ENCODE measurements at places on chromosomes 12 and 14.

DNA sequence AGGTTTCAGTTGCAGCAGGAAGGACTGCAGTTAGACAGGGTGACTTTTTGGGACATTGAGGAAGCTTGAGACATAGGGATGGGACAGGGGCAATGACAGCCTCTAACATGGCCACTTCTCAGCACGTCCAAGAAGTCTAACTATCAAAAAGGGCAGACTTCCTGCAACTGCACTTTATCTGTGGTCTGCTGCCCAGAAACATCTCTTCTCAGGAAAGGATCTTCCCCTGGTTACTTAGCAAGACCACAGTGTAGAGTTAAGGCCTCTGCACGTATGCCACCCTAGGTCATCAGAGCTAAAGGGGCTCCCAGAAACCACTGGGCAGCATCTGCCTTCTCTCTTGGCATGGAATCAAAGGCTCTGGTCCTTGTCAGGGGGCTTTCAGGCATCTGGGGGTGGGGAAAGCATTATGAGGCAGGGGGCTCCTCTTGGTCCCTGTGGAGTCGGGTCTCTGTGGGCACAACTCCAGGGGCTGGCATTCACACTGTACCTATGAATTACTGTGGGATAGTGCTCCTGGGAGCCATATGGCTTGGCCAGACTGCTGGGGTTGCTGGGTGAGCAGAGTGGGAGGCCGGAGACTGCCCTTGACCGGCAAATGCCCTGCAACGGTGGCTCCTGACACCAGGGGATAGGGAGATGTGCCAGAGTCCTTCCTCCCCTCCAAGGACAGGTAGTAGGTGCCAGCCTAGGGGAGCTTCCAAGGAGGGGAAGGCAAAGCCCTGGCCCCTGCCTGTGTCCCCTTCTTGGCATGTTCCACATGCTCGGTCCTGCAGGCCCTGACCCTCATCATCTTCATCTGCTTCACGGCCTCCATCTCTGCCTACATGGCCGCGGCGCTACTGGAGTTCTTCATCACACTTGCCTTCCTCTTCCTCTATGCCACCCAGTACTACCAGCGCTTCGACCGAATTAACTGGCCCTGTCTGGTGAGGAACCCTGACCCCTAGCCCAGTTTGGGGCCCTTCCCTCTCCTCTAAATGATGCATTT lies 1.0 kb downstream of the CMTM5 start:
- DNase-seq, result no peak

- no peak for DNase-seq
These were observed 599.5 kb downstream of the FLRT2 start for GRCh38 chr14:86129426-86129825.

GRCh38 chr12:106108185-106108835 lies 30.4 kb downstream of the NUAK1 start:
- no peak for DNase-seq

DNA sequence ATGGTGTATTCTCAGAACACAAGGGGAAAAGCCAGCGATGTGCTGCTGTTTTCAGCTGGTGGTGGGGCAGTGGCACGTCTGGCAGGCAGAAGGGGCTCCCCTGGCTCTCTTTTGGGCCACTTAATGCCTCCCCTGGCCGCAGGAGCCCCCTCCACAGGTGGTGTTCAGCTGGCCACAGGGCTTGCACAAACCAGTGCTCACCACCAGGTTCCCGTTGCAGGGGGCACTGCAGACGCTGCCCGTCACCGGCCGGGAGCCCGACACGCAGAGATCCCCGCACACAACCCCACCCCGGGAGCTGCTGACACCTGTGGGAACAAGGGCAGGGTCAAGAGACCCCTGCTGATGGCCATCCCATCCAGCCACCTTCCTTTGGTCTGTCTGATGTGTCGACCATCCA lies 6.7 kb downstream of the KRT83 start:
- no peak for DNase-seq

DNA sequence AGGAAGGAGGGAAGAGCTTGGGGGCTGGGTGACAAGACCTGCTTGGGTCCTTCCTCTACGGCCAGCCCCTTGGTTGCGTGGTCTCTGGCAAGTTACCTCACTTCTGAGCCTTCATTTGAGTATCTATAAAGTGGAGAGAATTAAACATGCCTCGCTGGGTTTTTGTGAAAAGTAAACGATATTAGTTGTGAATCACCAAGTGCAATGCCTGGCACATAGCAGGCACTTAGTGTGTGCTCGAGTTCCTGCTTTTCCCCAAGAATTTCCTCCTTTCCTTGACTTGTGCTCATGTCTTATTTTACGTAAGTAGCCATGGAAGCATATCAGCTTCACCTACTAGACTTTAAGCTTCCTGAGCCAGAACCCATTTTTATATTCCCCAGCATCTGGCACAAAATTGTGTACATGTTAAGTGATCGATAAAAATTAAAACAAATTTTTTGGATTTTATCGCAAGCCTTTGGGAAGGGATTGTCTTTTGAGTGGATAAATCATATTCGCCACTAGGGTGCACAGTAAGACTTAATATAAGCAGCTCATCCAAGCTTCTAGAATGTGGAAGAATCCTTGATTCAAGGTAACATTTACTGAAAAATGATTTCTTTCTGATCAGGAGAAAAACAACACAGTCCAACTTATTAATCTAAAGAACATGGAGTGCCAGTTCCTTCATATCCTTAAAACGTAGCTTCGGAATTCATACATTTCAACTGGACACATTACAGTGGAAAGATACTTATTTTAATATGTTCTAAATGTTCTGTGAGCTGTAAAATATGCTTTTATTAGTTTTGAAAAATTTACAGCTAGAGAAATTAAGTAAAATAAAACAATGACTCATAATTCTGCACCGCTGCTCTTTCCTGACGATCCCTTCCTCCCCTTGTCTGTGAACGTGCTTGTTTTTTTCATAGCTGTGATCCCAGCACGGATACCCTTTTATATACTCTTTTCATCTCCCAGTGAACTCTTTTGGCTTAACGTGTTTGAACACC lies 62.0 kb downstream of the SLC25A47 start:
- DNase-seq, result no peak

DNA sequence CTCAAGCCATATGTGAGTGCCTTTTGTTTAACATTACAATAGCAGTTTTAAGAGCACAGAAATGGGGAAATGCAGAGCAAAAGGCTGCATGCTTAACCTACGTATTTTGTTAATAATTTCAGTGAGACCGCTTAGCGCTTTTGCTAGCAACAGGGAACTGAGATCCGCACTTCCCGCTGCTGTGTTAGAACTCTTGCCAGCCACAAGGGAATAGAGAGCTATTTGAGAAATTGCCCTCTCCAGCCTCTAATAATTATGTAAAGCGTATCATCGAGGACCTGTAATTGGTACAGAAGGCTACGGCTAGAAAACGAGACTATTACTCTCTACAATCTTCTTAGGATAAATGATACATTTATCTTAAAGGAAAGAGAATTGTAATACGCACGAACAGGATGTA lies 205.2 kb upstream of the GRIP1 start:
- DNase-seq, result no peak

DNA sequence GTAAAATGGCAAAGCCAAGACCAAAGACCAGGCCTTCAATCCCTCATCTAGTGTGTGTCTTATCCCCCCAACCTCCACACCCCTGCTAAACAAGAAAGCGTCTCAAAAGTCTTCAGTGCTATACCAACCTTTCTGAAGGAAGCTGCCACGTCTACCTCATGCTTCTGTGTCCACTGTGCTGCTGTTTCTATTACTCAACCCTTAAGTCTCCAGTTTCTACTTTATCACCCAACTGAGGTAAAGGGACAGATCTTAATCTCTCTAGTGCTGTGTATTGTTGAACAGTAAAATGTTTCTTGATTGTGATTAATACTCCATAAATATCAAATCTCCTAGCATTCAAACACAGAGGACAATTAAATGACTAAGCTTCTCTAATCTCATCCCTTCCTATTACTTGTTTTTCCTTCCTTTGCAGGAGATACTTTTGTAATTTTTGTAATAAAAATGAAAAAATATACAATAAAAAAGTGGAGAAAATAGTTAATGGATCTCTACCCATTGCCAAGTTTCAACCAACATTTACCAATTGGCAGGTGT lies 23.3 kb downstream of the BTBD7 start:
- no peak for DNase-seq

- no peak for DNase-seq
These were observed 4.3 kb downstream of the OSBPL8 start for GRCh38 chr12:76555231-76555767.

GRCh38 chr12:97288531-97288930 lies 174.1 kb upstream of the RMST start:
- DNase-seq, result no peak

DNA sequence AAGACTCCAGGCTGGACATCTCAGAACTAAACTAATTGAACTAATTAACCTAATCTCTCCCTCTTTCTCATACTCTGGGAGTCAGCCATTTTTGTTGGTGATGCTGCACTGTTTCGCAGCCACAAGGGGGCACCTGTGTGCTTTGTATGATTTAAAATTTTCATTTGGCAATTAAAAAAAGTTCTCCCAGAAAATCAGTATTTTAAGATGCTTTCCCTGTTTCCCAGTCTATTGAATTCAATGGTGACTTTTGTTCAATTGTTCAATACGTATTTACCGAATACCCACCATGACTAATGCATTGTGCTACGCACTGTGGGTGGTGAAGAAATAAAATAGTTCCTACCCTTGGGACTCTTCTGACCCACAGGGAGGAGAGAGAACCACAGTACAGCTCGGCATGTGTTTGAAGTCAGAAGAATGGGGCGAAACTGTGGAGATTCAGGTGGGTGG lies 63.7 kb downstream of the ZNF664 start:
- no peak for DNase-seq

DNA sequence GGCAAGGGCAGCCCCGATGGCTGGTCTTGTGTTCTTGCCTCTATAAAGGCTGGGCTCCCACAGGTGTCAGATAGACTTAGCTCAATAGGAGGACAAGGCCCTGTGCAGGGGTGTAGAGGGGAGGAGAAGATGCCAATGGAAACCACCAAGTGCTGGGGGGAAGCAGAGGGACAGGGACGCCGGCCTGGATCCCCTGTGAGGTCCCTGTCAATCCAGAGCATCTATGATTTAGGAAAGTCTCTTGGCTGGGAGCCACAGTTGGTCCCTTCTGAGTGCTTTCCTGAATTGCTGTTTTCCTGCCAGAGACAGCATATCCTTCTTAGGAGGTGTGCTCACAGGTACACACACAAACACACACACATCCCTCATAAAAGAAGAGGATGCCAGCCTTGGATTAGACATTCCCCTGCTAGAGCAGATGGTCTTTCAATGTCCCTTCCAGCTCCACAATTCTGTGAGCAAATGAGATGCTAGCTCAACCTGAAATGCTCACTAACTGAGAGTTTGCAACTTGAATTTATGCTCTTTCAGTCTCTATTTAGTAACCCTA lies 62.7 kb downstream of the TTC7B start:
- no peak for DNase-seq

- DNase-seq, result no peak
These were observed 40.6 kb downstream of the BRMS1L start for GRCh38 chr14:35866595-35867279.

GRCh38 chr12:109998904-109999648 lies at the start of gene ANKRD13A:
TSS of gene ANKRD13A (plus strand) at chr12:109999430. CDS start at chr12:109999689, 259 bp downstream.
- peak; percentile 53 for DNase-seq

DNA sequence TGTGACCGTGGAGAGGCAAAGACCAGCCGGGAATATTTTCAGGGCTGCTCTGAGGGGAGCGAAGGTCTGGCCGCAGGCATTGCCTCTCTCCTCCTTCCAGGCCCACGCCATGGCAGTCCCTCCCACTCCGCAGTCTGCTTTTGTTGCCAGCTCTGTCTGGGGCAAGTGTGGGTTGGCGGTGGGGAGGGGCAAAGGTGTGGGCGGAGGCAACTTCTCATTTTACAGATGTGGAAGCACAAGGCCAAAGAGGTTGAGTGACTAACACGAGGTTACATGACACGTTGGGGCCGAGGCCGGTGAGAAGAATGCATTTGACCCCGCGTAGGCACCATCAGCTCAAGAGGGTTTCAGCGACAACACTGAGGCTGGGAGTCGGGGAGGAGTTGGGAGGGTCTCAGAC lies 6.1 kb upstream of the FAIM2 start:
- DNase-seq, result no peak

DNA sequence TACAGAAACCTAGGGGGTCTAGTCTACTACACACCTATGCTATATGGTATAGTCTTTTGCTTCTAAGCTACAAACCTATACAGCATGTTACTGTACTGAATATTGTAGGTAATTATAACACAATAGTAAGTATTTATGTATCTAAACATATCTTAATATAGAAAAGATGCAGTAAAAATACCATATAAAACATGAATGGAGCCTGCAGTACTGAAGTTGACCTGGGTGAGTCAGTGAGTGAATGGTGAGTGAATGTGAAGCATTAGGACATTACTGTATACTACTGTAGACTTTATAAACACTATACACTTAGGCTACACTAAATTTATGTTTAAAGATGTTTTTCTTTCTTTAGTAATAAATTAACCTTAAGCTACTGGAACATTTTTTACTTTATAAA lies 13.1 kb upstream of the ABCD2 start:
- no peak for DNase-seq

GRCh38 chr12:28331130-28331529 lies 140.9 kb downstream of the CCDC91 start:
- no peak for DNase-seq

DNA sequence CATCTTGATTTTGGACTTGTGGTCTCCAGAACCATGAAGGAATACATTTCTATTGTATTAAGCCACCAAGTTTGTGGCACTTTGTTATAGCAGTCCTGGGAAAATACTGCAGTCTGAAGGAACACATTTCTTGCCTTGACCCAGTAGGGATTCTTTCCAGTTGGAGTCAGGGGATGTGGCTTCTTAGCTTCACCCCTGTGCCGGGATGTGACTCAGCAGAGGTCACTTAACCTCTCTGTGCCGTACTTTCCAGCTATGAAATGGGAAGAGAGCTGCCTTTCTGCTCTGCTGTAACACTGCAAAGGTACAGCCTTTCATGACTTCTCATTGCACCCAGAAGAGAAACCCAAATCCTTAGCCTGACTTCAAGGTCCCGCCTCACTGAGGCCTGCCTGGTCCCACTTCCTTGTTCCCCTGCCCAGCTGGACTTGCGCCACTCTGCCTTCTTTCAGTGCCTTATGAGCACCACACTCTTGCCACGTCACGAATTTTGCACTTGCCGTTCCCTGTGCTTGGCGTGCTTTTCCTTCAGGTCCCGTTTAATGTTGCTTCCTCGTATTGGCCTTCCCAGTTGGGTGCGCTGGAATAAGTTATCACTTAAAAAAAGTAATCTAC lies 24.2 kb downstream of the CHST11 start:
- no peak for DNase-seq

GRCh38 chr12:66653796-66654195 lies 25.1 kb downstream of the GRIP1 start:
- DNase-seq, result no peak

- DNase-seq, result no peak
These were observed 10.7 kb downstream of the FGF6 start for GRCh38 chr12:4434706-4435425.

DNA sequence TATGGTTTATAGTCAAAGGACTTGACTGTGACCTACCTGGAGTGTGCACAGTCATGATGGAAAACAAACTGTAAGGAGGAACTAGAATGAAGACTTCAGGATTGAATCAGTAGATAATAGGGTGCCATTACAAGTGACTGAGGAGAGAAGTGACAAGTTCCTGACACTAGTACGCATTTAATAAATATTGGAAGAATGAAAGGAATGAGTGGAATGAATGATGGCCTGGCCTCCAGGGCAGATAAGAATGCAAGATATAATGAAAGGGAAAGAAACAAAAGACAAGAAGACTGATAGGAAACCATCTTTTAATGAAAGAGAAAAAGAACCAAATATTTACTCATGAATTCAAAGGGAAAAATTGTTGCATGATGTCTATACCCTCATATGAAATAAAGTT lies 44.7 kb upstream of the NEDD1 start:
- DNase-seq, result no peak

GRCh38 chr14:104926619-104927431 lies 2.1 kb downstream of the PLD4 start:
- DNase-seq, result no peak
